ENCODE measurements at places on chromosomes 1 and 21. TPM values are rescaled to one million over a fixed set of nuclear protein-coding genes. Genes with fewer than 3 reads are reported as not detected.

GRCh38 chr1:92323473-92324453, 24.9 kb downstream of the RPAP2 start:
- DNase-seq: no peak
- peaks cover 14% of the 10 kb centered on the region for H3K4me1 ChIP-seq
- no peaks in the 10 kb centered on the region for H3K27me3 ChIP-seq
- peak overlapping the region; percentile 94 for H3K27ac ChIP-seq

DNA sequence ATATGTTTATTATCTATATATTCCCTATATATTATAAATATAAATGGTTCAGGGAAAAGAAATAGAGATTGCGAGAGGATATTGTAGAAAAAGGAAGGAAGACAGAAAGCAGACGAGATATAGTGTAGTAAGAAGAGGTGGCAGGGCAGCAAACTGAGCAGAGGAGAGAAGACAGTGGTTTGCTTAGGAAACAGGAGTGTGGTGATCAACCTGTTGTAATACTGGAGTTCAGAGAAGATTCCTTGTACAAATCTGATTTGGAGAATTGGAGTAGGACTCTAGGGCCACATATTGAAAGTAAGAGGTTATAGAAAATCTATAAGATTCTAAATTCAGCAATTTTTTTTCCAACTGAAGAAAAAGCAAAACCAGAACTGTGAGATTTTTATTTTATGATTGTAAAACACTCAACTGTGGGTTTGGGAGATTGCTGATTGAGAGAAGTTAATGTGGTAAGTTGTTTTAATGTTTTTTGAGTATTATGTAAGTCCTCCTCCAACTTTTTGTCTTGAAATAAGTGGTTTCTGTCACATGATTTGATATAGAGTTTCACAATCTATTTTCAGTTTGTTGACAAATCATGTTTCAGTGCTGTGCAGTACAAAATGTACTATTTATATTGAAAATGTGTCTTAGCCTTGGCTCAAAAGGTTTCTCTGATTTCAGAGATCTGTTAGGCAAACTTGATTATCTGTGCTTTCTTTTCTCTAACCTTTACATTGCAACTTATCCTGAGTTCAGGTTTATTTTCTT, 9.6 kb upstream of the AMY2B start:
- no peaks in the 10 kb centered on the region for H3K27me3 ChIP-seq
- H3K4me1 ChIP-seq: peaks cover 3% of the 10 kb centered on the region
- DNase-seq: no peak

DNA sequence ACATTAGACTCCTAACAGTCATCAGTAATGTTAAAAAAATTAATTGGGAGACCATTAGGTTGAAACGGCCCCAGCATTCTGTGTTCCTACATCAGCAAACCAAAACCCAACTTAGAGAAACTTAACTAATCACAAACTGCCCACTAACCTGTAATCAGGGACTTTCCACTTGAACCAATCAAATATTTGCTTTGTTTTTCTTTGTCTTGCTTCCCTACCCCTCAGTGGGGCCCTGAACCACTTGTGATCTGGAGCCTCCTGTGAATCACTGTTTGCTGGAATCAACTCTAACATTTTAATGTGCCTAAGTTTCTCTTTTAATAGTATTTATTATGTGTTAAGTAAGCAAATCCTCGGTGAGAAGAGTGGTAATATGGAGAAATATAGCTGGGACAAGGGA, 64.0 kb downstream of the ABCA4 start:
- no peak overlapping the region for H3K4me3 ChIP-seq
- H3K27me3 ChIP-seq: peaks cover 86% of the 10 kb centered on the region
- DNase-seq: no peak
- H3K27ac ChIP-seq: no peak overlapping the region
- no peaks in the 10 kb centered on the region for H3K36me3 ChIP-seq
- H3K4me1 ChIP-seq: peaks cover 2% of the 10 kb centered on the region

DNA sequence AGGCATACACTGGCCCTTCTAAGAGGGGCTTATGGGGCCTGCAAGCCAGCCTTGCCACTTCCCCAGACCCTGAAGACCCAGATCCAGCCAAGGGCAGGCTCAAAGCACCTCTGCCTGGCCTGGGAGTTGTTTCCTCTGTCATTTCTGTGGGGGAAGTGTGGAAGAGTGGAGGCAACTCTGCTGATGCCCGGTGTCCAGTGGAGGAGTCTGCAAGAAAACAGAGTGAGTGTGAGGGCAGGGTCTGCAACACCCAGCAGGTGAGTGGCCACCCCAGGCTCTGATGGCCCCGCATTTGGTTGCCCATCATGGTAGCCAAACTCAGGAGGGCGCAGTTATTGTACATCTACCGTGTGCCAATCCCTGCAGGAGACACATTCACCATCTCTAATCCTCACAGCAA, 8.4 kb downstream of the CLEC20A start:
- H3K4me1 ChIP-seq: peaks cover 11% of the 10 kb centered on the region
- H3K4me3 ChIP-seq: no peak overlapping the region
- DNase-seq: no peak
- H3K27ac ChIP-seq: no peak overlapping the region
- H3K36me3 ChIP-seq: no peaks in the 10 kb centered on the region

DNA sequence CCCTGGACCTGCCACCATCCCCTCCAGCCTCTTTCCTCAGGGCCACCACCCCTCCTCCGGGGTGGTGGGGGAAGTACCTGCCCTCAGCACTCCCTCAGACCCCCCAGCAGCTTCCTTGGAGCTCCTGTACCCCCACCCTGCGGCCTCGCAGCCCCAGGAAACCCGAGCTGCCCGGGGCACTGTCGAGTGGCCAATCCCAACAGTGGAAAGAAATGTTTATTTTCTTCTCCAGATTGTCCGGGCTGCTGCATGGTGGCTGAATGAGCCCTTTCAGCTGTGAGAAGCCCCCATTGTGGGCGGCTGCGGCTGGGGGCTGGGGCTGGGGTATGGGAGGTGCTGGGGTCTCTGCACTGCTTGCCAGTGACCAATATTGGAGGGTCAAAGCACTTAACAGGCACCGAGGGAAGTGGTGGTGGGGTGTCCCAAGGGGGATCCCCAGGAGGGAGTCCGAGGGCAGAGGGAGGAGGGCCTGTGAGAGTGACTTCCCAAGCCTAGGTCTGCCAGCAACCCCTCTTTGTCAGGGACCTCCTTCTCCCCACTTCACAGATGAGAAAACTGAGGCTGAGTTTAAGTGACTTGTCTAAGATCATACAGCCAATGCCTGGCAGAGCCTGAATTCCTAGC, 25.2 kb downstream of the RUNX3 start:
- H3K4me3 ChIP-seq: no peak overlapping the region
- peak overlapping the region; percentile 32 for H3K27ac ChIP-seq
- no peak for DNase-seq
- peaks cover 10% of the 10 kb centered on the region for H3K36me3 ChIP-seq

- H3K27ac ChIP-seq: no peak overlapping the region
- peaks cover 43% of the 10 kb centered on the region for H3K27me3 ChIP-seq
- peaks cover 4% of the 10 kb centered on the region for H3K4me1 ChIP-seq
- DNase-seq: no peak
Measured at GRCh38 chr1:61013946-61014667, 68.3 kb upstream of the NFIA start.

- peaks cover 10% of the 10 kb centered on the region for H3K4me1 ChIP-seq
- H3K4me3 ChIP-seq: no peak overlapping the region
- no peak overlapping the region for H3K27ac ChIP-seq
- DNase-seq: no peak
Measured at GRCh38 chr1:147840909-147841308, 61.7 kb upstream of the GJA8 start.

DNA sequence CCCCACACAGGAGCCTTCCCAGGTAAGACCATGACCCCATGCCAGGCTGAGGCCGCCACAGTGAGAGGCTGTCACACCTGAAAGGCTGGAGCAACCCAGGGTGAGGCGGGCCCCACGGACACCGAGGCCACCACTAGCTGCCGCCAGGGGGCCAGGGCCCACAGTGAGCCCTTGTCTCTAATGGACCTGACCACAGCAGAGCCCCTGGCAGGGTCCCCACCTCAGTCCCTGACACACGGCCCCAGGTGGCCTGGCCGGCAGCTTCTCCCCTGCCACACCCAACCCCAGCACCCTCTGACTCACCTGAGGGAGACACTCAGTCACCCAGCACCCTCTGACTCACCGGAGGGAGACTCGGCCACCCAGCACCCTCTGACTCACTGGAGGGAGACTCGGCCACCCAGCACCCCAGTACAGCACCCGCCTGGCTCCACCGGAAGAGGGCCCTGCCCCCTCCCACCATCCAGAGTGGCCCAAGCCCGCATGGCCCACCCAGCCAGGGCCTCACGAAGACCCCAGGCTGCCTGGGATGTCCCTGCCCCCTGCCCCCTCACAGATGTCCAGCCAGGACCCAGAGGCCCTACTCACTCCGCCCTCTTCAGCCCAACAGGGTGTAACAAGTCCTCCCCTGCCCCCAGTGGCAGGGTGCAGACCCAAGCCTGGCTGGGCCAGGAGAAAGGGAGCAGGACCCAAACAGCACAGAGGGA, 4.4 kb downstream of the DVL1 start:
- no peaks in the 10 kb centered on the region for H3K27me3 ChIP-seq
- no peaks in the 10 kb centered on the region for H3K36me3 ChIP-seq
- no peak overlapping the region for H3K27ac ChIP-seq
- no peak overlapping the region for H3K4me3 ChIP-seq

- peaks cover 4% of the 10 kb centered on the region for H3K4me1 ChIP-seq
- no peak for DNase-seq
- H3K4me3 ChIP-seq: no peak overlapping the region
- peaks cover 31% of the 10 kb centered on the region for H3K27me3 ChIP-seq
- H3K27ac ChIP-seq: no peak overlapping the region
Measured at GRCh38 chr21:34684174-34684876, 15.5 kb downstream of the CLIC6 start.

DNA sequence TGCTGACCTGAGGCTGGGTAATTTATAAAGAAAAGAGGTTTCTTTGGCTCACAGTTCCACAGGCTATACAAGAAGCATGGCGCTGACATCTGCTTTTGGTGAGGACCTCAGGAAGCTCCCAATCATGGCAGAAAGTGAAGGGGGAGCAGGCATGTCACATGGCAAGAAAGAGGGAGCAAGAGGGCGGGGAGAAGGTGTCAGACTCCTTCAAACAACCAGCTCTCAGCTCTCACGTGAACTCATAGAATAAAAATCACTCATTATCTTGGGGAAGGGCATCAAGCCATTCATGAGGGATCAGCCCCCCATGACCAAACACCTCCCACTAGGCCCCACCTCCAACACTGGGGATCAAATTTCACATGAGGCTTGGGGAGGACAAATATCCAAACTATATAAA, 266.8 kb downstream of the RHOU start:
- no peaks in the 10 kb centered on the region for H3K27me3 ChIP-seq
- DNase-seq: no peak
- peaks cover 8% of the 10 kb centered on the region for H3K4me1 ChIP-seq
- no peak overlapping the region for H3K27ac ChIP-seq
- no peaks in the 10 kb centered on the region for H3K36me3 ChIP-seq
- H3K4me3 ChIP-seq: no peak overlapping the region

DNA sequence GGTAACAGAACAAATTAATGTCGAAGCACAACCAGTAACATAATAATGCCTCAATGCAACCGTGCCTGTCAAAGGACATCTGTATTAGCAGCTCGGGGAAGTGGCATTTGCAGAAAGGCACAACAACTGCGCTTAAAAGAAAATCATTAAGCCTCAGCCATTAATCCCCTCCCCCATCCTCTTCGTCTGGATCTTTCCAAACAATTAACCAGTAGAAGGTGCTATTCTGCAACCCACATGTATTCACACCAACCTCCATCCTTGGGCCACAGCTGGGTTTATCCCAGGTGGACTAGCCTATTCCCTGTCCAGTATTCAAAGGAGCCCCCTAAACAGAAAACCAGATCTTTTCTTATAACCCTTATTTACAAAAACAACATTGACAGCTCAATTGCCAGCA, 2.6 kb downstream of the RERE start:
- no peak overlapping the region for H3K27ac ChIP-seq
- DNase-seq: no peak
- no peaks in the 10 kb centered on the region for H3K27me3 ChIP-seq
- H3K4me3 ChIP-seq: peak overlapping the region; percentile 45

- no peaks in the 10 kb centered on the region for H3K36me3 ChIP-seq
- no peak overlapping the region for H3K27ac ChIP-seq
- no peaks in the 10 kb centered on the region for H3K27me3 ChIP-seq
- no peaks in the 10 kb centered on the region for H3K4me1 ChIP-seq
Measured at GRCh38 chr21:17467829-17468228, 45.0 kb upstream of the CXADR start.

Gene ADGRB2
- 1.0 TPM for total RNA-seq

Gene AP4B1
- 56.1 TPM for total RNA-seq

Gene PRAMEF18
- total RNA-seq: not detected
